ENCODE measurements at places on chromosomes 12 and 14.

GRCh38 chr14:66069830-66070541, 416.2 kb upstream of the CCDC196 start:
- no peak for DNase-seq

GRCh38 chr12:29152981-29153630, 4.0 kb downstream of the FAR2 start:
- no peak for DNase-seq

GRCh38 chr12:27859648-27860047, 79.6 kb upstream of the MANSC4 start:
- no peak for DNase-seq

DNA sequence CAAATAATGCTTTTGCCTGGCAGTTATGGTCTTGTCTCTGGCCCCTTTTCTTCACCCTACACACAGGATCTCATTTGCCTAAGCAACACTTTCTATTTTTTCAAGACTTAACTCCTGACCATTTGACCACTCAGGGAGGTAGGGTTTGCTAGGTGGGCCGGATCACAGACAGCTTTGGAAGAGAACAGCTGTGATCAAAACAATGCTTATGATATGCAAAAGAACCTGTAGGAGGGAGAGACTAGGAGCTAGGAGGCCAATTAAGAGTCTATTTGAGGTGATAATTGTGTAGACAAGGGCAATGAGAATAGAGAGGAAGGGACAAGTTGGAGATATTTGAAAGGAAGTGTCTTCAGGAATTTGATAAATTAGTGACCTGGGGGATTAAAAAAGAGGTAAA, 12.3 kb upstream of the DACT1 start:
- DNase-seq, result no peak

DNA sequence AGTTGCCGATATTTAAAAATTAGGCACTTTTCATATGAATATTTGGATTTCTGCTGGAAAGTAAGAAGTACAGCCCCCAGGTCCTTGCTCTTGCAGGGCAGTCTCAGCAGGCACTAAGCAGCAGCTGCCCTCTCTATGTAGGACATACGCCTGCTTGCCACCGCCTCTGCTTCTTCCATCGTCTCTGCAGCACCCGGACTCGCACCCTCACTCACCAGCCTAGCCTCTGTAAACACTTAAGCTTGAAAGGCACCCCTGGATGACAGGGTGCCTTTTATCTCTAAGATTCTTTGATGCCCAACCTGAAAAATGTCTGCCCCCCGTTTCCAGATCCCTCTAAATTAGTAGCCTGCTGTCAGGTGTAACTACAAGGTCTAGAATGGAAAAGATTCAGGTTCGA, 19.0 kb downstream of the OTUB2 start:
- DNase-seq, result no peak
